Stimulated activated CD4-positive, alpha-beta T cell treated with anti-CD3 and anti-CD28 coated beads, Interleukin-1b, Interleukin-23, amount 100 ng/mL, for 1 hour (primary cell): ENCODE measurements at places on chromosomes 12 and 14.

- no peak for DNase-seq
These were observed 10.5 kb upstream of the PLBD2 start for GRCh38 chr12:113347892-113348291.

DNA sequence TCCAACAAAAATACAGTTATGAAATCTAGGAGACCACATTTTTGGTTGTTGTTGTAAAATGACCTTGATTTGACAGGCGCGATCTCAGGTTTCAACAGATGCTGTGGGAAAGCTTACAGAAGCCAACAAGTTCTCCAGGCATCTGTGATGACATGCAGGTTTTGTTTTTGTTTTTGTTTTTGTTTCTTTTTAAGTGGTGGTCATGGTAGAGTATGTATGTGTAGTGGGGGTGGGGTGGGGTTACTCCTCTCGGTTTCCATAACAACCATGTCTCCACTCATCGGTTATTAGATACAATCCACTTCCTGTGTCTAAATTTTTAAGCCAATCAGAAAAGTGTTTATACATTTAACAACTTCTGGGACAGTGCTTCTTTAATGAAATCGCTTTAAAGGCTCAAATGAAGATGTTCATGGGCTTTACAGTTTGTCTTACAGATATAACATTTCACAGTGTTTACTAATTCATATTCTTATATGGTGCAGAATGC lies 199.9 kb upstream of the FOXN3 start:
- no peak for DNase-seq

- no peak for DNase-seq
These were observed 136.6 kb downstream of the C12orf75 start for GRCh38 chr12:105466901-105467598.

DNA sequence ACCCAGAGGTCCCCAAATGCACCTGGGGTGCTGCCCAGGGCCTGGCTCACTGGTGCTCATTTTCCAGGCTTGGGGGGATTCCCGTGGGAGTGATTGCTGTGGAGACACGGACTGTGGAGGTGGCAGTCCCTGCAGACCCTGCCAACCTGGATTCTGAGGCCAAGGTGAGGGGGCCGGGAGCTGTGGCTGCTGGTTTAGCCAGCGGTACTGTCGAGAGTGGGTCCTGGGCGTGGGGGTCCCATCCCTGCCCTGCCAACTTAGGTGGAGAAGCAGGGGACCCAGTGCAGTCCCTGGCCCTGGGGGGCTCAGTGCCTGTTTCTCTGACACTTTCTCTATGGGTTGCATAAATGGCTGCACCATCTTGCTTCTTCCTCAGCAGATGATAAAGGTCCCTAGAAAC lies 50.9 kb downstream of the FOXN4 start:
- no peak for DNase-seq

- no peak for DNase-seq
These were observed 215.5 kb downstream of the DPF3 start for GRCh38 chr14:72678356-72678755.

DNA sequence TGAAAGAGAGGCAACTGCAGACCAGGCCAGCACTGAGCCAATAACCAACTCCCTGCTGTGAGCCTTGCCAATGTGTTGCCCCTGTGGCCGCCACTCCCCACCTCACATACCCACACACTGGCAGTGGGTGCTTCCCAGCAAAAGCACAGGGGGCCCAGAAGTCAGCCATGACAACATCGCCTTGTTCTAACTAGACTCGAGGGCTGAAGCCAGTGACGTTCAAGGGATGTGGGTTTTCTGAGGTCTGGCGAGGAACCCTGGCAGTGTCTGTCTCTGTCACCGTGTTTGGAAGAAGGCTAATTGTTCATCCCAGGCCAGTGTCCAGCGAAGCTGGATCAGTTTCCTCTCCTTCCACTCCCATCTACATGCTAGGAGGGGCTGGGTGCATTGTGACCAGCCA lies 311.8 kb upstream of the AMIGO2 start:
- DNase-seq = no peak
